ENCODE measurements at places on chromosomes 3 and 15.

DNA sequence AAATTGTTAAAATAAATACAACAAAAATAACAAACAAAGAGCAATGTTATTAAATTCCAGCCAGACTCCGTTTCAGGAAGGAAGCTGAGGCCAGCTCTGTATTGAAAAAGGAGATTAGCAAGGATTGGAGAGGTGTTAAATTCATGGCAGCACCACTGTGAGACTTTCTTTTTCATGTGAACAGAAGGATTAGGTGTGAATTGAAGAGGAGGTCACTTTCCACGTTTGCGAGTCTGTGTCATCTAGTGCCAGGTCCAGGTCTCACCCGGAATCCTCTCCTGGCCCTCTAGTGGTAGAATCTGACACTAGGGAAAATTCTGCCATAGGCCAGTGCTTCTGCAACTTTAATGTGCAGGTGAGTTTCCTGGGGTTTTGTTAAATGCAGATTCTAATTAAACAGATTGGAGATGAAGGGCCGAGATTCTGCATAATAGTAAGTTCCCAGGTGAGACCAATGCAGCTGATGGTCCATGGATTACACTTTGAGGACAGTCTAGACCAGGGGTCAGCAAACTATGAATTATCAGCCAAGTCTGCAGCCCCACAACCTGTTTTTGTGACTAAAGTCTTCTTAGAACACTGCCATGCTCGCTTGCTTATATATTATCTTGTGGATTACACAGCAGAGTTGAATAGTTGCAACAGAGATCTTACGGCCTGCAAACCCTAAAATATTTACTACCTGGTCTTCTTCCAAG, 9.2 kb upstream of the SLC6A1 start:
- DNase-seq: no peak

DNA sequence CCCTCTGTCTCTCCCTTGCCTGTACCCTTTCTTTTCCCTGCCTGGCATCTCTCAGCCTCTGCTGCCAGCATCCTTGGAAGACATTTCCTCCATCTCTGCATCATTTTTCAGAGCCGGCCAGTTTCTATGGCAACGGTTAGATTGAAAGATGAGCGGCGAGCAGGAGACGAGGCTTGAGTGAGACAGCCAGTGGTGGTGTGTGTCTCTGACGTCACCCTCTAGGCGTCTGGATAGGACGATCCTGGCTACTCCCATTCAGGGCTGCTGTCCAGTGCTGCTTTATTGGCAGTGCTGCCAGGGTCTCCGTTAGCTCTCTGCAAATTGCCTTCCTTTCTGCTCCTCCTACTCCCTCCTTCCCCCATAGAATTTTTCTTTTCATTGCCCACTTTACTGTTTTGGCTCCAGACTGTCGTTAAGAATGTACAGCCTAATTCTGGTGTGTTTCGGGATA, 57.9 kb downstream of the TRAK1 start:
- peak; percentile 79 for DNase-seq

DNA sequence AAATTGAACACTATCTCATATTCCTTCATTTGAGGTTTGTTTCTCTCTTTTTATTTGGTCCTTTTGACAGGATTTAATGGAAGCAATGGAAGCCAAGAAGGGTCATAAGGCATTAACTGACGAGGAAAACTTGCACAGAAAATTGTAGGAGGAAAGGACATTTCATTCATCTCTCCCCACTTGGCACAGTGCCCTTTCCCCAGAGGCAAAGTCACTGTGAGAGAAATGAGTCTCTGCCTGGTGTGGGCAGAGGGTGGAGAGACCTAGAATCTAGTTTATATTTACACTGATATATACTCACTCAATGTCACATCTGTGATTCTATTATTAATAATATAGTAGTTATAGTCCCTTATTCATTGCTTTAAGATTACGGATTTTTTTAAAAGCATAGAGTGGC, 324.6 kb upstream of the IL12A start:
- no peak for DNase-seq

DNA sequence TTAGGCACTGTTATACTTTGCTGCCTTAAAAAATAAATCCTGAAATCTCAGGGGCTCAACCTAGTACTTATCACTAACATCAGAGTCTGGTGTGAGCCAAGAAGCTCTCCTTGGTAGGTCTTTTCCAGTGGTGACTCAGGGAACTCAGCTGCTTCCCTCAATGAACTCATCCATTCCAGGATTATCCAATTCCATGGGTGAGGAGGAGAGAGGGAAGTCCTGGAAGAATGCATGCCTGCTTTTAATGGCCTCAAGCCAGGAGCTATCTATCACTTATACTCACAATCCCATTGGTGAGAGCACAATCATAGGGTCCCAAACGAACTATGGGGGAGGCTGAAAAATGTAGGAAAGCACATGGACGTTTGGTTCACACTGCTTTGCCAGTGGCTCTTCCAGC, 113.6 kb downstream of the POLR2M start:
- no peak for DNase-seq

DNA sequence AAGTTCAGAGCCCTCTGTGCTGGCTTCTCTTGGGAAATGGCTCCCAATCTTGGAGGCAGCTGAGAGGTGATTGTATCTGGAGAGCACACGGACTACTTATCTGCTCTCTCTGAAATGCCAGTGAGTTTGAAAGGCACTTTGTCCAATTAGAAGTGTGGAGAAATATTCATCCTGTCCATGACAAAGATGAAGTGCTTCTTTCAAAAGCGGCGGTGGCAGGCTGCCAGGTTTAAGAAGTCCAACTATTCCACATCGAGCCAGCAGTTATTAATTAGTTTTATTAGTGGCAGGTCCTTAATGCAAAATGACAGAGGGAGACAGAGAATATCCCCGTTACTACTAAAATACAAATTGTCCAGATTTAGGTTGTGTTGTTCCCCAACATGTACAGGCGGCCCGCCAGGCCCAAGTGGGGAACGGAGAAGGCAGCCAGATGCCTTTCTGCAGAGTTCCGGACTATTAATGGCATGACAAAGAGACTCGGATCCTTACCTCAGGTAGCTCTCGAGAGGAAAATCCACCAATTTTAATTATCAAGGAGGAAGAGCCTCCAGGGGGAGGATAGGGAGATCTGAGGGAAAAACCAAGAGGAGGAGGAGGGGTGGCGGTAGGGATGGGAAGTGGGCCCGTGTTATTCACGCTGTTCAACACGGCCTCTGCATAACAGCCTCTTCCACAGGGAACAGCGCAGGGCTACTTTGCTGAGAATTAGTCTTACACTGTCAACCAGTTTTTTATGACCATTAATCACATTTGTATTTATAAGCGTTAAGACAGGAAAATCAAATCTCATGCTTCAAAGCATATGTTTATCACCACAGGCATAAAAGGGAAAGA, 42.0 kb downstream of the RORA start:
- DNase-seq: no peak

GRCh38 chr15:78148392-78149067, 632 bp upstream of the IDH3A start:
- no peak for DNase-seq
